Right ventricle myocardium superior (tissue), 1 donor: ENCODE measurements at places on chromosomes 4 and X. TPM values are rescaled to one million over a fixed set of nuclear protein-coding genes. Genes with fewer than 3 reads are reported as not detected.

- DNase-seq = no peak
Observed at GRCh38 chrX:144791298-144791697, 456.0 kb upstream of the SPANXN1 start.

- no peak for DNase-seq
Observed at GRCh38 chr4:137609718-137610430, 77.6 kb upstream of the PCDH18 start.

DNA sequence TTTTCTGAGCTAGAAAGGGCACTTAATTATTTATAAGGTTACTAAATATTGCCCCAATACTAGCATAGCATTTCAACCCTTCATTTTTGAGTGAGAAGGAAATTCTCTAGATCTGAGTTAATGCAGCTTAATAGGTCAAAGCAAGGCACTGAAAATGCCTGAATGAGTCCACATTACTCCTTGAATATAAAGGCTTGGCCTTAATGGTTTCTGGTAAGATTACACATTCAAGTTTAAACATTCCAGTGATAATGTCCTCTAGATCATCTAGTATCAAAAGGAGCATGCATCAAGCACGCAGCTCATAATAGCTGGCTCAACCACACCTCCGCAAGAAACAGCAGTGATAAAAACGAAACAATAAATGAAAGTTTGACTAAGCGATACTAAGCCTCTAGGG is 87.5 kb downstream of the SPANXN3 start:
- DNase-seq = no peak

DNA sequence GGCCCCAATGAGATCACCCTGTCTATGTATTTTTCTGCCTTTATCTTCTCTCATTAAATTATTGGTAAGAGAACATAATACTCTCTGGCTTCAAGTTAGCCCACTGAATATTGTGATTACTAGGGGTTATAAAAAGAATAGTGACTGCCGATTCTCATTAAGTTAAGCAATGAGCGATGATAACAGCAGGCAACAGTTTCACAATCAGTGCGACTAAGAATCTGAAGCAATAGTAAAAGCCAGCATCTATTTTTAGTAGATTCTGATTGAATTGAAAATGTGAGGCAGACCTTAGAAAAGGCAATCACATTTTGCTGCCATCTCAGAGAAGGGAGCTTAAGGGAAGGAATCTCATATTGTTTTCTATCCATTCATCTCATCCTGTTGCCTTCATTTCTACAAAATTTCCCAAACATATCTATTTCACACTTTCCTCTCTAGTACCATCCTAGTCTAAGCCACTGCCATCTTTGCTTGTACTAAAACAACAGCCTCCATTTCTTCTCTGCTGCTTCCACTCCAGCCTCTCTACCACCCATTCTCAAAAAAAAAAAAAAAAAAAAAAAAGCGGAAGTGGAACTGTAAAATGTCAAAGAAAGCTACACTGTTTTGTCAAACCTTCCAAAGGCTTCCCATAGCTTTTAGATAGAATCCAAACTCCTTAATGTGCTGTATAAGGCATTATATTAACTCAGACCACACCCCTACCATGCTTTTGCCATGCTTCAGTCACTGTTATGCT is 17.4 kb downstream of the GABRA4 start:
- DNase-seq = no peak

- no peak for DNase-seq
Observed at GRCh38 chr4:153750197-153750817, 9.5 kb downstream of the RNF175 start.

- DNase-seq = no peak
Observed at GRCh38 chrX:45592101-45592500, 391.4 kb upstream of the DIPK2B start.

DNA sequence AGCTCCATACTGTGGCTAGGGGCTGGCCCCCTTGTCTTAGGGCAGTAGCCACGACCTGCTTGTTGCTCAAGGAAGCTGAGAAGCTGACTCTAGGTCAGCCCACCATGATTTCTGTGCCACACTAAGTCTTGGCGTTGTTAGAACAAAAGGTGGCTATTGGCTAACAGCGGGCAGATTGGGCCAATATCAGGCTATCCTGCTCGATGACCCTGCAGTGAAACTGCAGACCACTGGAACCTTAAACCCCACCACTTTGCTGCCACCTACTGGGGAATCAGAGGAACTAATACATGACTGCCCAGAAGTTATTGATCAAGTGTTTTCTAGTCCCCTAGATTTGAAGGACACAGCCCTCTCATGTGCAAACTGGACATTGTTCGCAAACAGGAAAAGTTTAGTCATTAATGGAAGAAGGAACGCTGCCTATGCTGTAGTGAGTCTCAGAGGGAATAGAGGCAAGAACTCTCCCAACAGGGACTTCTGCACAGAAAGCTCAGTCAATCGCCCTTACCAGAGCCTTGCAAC is 17.0 kb upstream of the PAPSS1 start:
- DNase-seq = no peak

GRCh38 chrX:63470506-63470905 is 119.4 kb upstream of the SPIN4 start:
- DNase-seq = no peak

DNA sequence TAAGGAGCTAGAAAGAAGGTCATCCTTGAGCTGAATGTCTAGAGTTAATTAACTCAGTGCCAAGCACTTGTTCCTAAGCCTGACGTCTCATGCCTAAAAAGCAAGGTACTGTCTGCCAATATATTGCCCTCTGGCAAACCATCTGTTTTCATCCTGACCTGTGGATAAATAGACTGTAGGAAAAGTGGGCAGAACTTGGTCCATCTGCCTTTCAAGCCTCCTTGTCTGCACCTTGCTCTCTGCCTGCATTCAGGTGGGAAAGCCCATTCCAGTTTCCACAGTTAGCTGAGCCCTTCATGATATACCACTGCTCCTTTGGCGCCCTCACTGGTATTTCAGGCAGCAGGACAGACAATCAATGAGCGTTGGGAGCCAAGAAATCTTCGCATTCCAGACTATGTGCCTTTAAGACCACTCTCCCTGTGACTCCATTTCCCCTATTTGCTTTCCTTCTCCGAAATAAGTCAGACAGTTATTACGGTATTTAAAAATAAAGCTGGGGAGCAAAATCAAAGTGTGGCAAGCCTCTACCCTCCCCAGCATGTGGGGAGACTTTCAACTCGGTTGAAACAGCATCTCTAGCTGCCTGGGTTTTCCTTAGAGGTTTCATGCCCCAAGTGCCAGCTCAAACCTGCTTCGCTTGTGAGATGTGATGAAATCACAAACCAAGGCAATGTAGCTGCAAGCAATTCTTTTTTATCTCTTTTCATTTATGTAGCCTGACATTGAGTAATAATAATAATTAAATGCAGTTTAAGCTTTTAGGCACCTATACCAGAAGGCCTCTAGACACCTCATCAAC is 2.5 kb upstream of the CCDC149 start:
- no peak for DNase-seq

- no peak for DNase-seq
Observed at GRCh38 chrX:107725761-107726555, 49.6 kb downstream of the TSC22D3 start.

GRCh38 chrX:46461660-46462191 is 83.5 kb downstream of the ZNF674 start:
- DNase-seq = no peak

DNA sequence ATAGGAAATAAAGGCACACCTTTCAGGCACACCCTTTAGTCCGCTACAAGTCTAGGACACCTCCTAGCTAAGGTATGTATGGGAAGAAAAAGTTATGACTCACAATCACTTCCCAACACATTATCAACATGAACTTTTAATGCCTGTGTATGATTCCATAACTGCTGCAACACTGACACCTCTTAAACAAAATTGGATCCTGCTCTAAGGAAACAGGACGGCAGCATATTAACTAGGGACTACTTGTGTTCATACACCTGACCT is 2.4 kb upstream of the PPP3CA start:
- DNase-seq = no peak

GRCh38 chrX:72105436-72105835 is 26.3 kb downstream of the RTL5 start:
- DNase-seq = no peak

DNA sequence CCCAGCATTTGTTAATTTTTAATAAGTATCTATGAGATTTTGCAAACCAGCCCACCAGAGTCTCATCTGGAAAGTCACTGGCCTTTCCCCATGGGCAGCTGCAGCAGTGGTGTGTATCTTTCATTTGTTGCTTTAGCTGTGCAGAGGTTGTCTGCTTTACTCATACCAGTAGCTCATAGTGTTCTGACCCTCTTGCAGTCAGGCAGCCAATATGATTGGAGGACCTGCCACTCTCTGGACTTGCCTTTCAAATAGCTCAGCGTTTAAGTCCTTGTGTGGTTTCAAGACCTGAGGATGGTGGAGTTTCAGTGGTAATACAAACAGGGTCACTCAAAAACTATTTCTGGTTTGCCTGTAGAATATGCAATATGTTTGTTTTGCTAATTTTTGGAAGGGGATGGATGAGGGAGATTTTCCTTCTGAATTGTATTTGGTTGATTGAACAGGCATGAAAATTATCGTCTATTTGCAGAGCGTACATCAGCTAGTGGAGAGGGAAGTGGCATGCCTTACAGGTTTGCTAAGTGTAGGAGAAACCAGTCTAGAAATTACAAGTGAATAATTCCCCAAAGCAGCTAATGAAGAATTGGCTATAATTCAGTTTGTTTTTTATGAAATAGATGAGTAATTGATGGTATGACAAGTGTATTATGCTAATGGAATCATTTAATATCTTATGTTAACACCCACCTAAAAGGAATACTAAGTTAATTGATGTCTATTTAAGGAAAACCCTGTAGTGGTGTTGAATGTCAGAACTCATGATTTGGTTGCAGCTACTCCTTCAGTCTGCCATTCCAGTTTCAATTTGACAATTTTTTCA is 8.9 kb downstream of the POLA1 start:
- DNase-seq = no peak

- no peak for DNase-seq
Observed at GRCh38 chrX:149570668-149571067, 16.6 kb downstream of the MAGEA9B start.

DNA sequence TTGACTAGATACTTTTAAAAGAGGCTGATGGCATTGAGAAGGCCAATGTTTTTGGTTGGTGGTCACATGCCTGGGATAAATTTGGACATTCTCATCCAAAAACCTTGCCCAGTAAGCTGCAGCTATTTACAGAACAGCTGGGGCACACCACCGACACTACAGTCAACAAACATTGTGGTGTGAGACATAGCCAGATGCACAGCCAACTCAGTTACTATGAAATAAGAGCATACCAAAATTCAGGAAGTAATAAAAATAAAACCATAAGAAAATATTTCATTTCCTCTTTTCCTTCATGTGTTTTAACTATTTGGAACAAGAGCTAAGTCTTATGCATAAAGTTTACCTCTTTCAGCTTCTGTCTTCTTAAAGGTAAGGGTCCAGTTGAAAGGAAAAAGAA is 8.8 kb downstream of the PPM1K start:
- no peak for DNase-seq

- no peak for DNase-seq
Observed at GRCh38 chrX:41720125-41720779, 3.7 kb upstream of the GPR82 start.

GRCh38 chr4:73922766-73923630 is 53.8 kb downstream of the CXCL1 start:
- DNase-seq = no peak

GRCh38 chr4:185880571-185880970 is 68.6 kb upstream of the SORBS2 start:
- DNase-seq = no peak

DNA sequence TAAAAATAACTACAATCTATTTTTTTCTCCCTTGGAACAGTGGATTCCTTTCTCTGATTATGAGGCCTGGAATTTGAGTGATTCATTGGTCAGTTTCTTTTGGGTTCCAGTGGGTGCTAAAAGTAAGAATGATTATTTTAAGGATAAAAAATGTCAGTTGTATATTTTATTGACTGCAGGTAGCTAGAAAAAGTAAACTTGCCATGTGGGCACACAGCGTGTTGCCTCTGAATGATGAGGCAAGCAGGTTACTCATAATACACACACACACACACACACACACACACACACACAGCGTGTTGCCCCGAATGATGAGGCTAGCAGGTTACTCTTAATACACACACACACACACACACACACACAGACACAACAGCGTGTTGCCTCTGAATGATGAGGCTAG is 13.8 kb downstream of the GALNT7 start:
- DNase-seq = no peak

GRCh38 chr4:113499166-113499565 is 262.4 kb downstream of the CAMK2D start:
- DNase-seq = no peak

DNA sequence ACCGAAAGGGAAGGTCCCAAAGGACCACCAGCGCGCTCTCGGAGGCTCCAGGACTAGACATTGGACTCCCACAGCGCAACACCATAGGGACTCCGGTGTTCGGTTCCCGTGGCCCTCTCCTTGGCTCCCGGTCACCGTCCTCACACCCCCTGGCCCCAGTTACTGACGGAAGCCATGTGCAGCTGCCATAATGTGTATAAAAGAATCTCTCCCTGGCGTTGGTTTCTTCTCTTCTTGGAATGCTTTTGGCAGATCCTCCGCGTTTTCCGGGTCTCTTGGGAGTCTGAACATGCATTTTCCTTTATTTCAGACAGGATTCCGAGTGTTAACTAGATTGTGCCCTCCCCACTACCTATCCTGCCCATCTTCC is 69.8 kb downstream of the FBXO8 start:
- no peak for DNase-seq

- no peak for DNase-seq
Observed at GRCh38 chrX:19624739-19625138, 109.4 kb upstream of the MAP3K15 start.

GRCh38 chr4:9944431-9945425 is 76.6 kb downstream of the SLC2A9 start:
- DNase-seq = no peak

GRCh38 chr4:71221510-71222466 is 117.0 kb upstream of the SLC4A4 start:
- DNase-seq = no peak

- peak; percentile 69 for DNase-seq
Observed at GRCh38 chrX:72062916-72063315, 68.8 kb downstream of the RTL5 start.

- no peak for DNase-seq
Observed at GRCh38 chrX:64437218-64437617, 42.0 kb upstream of the MTMR8 start.

- no peak for DNase-seq
Observed at GRCh38 chr4:3896441-3896840, 130.3 kb downstream of the ADRA2C start.

GRCh38 chr4:85942107-85942506 is 417.7 kb downstream of the MAPK10 start:
- no peak for DNase-seq

GRCh38 chrX:97527725-97528124 is 644.0 kb downstream of the RPA4 start:
- no peak for DNase-seq

GRCh38 chr4:48640225-48640624 is 139.9 kb downstream of the FRYL start:
- no peak for DNase-seq

The FAM47B gene
- not detected for total RNA-seq

The ADH6 gene
- total RNA-seq = not detected

The C4orf50 gene
- total RNA-seq = not detected

The BEND4 gene
- total RNA-seq = 0.05 TPM

The UCP1 gene
- not detected for total RNA-seq

The LINC00632 gene
- total RNA-seq = 158 TPM

The DCX gene
- not detected for total RNA-seq

The PF4V1 gene
- total RNA-seq = not detected

The COX7B2 gene
- total RNA-seq = not detected

The TSPAN7 gene
- 26.6 TPM for total RNA-seq

The FGF2 gene
- total RNA-seq = 4.9 TPM

The TREX2 gene
- 0.19 TPM for total RNA-seq

The PCDH18 gene
- 5.0 TPM for total RNA-seq

The PAGE2B gene
- total RNA-seq = not detected

The PASD1 gene
- not detected for total RNA-seq

The XPNPEP2 gene
- total RNA-seq = 0.73 TPM

The PRDM8 gene
- 0.73 TPM for total RNA-seq

The KIF4A gene
- 0.19 TPM for total RNA-seq

The JCHAIN gene
- total RNA-seq = 4.4 TPM
